NCI-H345 (cell line): ENCODE measurements at places on chromosomes 12 and 14.

- no peak for DNase-seq
These were observed 5.4 kb downstream of the C1QL4 start for GRCh38 chr12:49331380-49332222.

- DNase-seq = no peak
These were observed 27.3 kb downstream of the FRS2 start for GRCh38 chr12:69497308-69498026.

GRCh38 chr14:101063121-101063520 is 159.6 kb upstream of the RTL1 start:
- no peak for DNase-seq

DNA sequence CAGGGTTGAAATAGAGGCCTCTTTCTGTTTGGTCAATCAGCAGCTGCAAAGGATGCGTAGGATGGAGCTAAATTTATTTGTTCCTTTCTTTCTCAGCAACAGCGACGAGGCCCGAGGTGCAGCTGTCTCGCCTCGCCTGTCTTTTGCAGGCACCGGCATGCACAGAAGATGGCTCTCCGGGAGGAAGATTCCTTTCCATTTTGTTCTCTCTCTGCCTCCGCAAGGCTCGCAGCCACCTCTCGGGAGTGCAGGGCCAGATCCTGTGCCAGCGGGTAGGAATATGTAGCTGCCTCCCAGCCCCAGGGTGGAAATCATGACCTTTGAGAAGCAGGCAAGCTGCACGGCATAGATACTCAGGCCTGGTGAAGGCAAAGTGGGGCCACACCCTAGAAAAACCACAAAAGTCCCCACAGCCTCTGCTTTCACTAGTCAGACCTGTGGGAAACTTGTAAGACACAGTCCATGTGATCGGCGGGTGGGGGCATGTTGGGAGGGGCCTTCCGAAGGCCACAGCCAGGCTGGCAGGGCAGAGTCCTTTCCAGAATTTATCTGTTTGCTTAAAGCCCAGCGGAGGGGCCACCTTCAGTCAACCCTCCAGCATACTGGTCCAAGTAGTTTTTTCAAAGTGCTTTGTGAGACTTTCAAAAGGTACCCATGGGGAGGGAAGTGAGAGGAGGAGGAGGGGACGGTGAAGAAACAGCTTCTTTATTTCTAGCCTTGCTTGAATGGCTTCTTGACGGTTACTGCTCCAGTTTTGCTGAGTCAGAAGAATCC is at the start of gene MAP1LC3B2:
Gene MAP1LC3B2 (plus strand): TSS at position 220 of the 774 bp plus-strand sequence. CDS start 16,562 bp downstream, outside the sequence.
- DNase-seq = no peak

GRCh38 chr14:65080960-65081747 is 21.2 kb downstream of the MAX start:
- no peak for DNase-seq

- no peak for DNase-seq
These were observed 32.5 kb downstream of the PAWR start for GRCh38 chr12:79658221-79658620.

DNA sequence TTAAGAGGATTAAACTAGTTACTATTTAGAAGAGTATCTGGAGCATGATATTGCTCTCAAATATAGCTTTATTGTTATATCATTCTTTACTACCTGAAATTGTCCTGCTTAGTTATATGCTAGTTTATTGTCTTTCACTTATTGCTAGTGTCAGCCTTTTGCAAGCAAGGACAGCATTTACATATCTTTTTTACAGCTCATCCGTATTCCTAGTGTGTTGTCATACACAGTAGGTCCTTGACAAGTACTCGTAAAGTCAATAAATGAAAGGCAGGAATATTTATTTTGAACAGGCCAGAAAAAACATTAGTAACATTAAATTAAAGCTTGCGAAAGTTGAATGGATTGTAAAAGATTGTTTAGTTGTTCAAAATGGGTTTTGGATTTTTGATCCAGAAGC is 35.0 kb downstream of the CRADD start:
- DNase-seq = peak; percentile 51

- DNase-seq = no peak
These were observed 67.6 kb upstream of the CFL2 start for GRCh38 chr14:34782031-34782430.

- no peak for DNase-seq
These were observed 4.9 kb downstream of the CD9 start for GRCh38 chr12:6205144-6205539.

- DNase-seq = no peak
These were observed 20.4 kb downstream of the VASH1 start for GRCh38 chr14:76781648-76782051.

DNA sequence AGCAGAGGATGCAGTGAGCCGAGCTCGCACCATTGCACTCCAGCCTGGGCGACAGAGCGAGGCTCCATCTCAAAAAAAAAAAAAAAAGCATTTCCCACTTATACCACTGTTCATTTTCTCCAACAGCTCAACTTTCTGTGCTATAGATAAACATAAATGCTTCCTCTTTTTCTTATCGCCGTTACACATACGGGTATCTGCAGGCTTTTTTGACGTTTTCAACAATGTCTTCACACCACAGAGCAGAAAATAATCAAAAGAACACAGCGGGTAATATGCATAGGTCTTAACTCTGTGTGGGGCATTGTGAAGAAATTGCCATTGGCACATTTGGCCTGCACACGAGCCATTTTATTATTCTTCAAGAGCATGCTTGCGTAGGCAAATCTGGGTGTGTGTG is 86.4 kb downstream of the CAPZA3 start:
- DNase-seq = no peak

DNA sequence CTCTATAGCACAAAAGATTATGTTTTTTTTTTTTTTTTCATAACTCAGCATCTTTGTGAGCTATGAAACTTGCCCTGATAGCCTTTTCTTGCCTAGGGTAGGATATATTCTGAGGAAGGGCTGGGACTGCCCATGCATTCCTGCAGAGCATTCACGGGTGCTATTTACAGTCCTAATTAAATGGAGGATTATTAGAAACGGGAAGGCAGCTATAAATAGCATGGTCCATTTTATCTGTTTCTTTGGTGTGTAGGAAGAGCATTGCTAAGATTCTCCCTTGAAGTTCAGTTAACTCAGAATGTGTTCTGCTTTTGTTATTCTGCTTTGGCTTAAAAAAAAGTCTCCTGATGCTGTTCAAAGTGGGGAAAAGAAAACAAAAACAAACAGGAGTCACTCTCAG is 630.9 kb downstream of the DIO2 start:
- DNase-seq = no peak

DNA sequence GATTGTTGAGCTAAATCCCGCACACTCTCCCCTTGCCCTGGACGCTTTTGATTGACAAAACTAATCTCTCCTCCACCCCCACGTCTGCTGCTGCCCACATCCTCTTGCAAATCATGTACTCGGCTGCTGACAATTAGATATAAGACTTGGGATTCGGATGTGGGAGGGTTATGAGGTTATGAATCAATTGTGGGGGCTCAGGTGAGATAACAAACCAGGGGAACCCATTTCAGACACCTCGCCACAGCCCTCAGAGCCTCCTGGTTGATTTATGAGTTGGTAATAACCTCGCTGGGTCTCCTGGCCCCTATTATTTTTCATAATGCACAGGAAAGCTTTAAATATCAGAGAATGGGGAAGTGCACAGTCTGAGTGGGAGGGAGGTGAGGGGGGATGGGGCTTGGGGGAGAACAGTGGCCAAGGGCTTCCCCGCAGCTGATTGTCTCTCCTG is 449.9 kb downstream of the DPF3 start:
- no peak for DNase-seq

DNA sequence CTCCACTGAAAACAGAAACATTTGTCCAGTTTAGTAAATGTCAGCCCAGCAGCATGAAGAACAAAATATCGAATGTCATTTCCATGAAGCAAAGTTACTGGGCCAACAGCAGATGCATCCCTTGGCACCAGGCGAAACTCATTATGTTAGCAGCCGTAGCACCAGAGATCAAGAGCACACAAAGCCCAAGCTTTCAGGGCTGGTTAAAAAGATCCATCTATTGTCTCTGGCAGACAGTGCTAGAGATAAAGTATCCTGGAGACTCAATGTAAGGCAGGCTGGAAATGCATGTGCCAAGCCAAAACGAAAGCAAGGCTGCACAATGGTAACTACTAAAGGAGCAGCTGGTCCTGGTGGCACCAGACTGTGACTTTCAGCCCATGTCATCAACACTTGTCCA is 120.3 kb upstream of the PLEKHG7 start:
- DNase-seq = peak; percentile 92

DNA sequence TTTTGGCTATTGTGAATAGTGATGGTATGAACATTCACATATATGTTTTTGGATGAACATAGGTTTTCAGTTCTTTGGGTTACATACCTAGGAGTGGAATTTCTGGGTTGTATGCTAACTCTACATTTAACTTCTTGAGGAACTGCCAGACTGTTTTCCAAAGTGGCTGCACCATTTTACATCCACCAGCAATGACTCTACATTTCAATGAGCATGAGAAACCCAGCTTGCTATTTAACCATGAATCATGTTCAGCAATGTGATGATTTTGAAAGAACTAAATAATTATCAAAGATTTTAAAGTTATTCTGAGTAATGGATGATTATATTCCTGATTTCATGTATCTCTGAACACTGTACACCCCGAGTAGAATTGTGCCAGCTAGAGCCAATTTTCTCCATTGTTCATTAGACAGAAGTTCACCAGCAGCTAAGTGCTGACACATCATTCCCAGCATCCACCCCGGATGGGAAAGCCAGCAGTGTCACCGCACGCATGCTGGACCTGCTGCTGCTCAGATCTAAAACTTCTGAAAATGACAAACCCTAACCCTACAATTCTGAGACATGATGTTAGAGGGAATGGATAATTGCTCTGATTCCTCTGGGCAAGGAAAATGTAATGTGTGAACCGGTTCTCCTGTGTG is 13.3 kb upstream of the ANAPC5 start:
- no peak for DNase-seq

GRCh38 chr12:59645242-59645641 is 49.4 kb downstream of the SLC16A7 start:
- no peak for DNase-seq
